ENCODE measurements at places on chromosomes 2 and 18.

DNA sequence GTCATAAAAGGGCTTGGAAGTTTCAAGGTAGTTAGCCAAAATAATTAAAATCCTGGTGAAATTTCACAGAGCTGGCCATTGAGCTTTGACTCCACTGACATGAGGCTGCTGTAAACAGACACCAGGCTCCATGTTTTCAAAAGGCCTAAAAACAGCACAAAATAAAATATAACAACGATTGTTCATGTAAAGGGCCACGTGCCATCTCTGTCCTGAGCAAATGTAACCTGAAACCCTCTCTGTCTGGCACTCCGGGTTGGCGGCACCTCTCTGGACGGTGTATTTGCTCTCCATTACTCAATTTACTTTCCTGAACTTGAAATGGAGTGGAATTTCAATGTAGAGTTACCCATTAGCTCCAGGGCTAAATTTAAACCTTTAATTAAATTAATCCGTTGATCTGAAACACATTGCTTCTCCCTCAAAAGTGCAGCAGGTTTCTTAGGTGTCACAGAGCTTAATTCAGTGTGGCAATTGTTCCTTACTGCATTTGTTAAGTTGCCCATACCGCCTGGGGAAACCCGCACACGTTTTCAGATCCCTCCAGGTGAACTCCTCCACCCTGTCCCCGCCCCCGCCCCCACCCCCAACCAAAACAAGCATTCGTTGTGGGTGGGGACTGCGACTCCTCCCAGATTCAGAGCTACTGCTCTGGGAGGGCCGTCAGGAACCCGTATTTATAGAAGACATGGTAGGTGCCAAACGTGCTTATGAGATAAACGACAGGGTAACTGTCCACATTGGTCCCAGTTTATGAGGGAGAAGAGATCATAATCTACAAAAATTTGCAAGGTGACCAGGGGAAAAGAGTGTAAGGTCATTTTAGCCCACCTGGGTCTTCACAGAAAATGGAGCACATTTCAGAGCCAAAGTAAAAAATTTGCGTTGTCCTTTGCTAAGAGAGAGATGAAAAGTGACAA lies 1.2 kb upstream of the CABLES1 start:
- peak; percentile 45 for DNase-seq

DNA sequence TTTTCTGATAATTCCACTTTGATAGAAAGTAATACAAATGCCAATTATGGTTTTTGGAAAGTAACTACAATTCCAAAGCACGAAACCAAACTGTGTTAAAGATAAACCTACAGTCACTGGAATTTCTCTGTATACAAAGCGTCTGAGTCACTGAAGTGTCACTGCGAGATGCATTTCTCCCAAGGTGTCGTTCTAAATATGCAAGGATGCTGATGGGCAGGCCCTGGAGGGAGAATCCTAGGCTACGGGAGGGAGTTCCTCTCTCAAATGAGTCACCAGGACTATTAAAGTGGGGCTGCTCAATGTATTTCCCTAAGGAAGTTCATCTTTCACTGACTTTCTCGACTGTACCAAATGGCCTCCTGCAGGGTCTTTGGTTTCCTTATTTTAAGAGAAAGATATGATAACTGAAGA lies 163.8 kb upstream of the STK17B start:
- DNase-seq, result no peak

DNA sequence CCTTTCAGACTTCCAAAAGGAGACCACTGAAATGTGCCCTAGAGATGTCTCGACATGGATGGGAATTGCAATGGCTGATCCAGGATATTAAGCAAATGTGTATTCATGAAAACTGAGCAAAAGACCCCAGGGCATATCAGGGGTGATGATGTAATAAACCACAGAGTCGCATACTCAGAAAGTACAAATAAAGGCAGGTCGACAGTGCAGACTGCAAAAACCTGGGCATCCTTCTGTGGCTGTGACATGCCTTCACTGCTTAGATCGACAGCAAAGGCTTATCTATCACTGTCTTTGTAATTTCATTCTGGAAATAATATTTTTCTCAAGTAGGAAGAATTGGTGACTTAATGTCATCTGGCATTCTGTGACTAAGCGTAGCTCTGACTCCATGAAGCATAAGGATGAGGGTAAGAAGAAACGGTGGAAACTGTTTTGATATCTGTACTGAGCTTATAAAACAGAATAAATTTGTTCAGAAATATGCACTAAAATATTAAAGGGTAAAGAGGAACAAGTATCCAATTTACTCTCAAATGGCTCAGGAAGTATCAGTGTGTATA lies 115.6 kb upstream of the NRP2 start:
- no peak for DNase-seq

DNA sequence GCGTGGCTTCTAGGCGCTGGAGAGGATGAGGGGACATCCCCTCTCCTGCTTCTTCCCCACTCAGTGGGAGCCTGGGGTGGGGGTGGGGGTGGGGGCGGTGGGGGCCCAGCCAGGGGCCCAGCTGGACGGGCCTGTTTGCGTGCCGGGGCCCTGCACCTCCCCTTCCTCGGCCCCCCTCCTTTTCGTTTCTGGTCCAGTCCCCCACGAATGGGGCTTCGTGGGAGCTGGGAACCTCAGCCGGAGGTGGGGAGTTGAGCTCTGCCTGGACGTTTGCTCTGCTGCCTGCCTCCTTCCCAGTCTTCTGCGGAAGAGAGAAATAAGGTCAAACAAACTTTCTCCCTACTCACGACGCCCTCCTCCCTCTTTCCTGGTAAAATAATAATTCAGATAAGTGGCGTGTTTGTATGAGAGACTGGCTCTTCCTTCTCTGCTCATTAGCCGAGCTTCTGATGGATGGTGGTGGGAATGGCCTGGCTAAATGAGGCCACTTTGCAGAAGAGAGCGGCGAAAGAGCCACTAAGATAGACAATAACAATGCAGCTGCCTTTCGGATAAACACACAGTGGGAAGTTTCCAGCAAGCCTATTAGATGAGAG lies 782 bp downstream of the MTA3 start:
- no peak for DNase-seq

DNA sequence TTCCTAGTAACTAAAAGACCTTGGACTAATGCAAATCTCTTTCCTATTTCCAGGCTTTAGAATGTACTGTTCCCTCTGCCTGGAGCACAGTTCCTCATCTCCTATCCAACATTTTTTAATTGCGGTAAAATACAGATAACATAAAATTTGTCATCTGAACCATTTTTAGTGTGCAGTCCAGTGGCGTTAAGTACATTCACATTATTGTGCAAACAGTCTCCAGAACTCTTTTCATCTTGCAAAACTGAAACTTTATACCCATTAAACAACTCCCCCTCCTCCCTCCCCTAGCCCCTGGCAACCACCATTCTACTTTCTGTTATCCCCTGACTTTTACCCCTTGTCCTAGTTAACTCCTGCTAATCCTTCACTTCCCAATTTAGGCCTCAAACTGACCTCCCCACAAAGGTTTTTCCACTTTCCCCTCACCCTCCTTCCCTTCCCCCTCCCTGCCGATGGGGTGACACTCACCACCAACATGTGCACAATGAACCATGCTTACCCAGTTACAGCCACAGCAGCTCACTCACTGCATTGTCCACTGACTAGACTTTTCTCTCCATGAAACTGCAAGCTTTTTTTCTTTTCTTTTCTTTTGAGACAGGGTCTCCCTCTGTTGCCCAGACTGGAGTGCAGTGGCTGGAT lies 54.8 kb downstream of the KIAA2012 start:
- no peak for DNase-seq

DNA sequence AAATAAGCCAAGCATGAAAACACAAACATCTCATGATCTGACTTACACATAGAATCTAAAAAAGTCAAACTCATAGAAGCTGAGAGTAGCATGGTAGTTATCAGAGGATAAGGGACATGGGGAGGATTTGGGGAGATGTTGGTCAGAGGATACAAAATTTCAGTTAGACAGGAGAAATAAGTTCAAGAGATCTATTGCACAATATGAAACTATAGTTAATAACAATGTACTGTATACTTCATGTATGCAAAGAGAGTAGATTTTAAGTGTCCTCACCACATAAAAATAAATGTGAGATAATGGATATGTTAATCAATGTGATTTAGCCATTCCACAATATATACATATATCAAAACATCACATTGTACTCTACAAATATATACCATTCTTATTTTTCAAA lies 10.0 kb upstream of the ASNSD1 start:
- no peak for DNase-seq

DNA sequence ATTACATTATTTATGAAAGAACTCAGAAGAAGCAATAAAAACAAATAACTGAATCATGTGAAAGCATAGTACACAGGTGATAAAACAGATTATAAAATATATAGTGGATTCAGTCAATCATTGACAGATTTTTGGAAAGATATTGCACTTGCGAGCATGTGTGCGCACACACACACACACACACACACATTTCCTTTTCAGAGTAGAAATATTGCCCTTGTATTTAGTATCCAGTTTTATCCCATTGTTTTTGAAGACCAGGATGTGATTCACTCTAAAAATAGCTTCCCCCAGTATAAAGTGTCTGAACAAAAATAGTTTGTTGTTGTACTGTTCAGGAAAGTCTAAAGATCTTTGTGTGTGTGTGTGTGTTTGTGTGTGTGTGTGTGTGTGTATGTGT lies 145.5 kb downstream of the CALCRL start:
- DNase-seq, result no peak

DNA sequence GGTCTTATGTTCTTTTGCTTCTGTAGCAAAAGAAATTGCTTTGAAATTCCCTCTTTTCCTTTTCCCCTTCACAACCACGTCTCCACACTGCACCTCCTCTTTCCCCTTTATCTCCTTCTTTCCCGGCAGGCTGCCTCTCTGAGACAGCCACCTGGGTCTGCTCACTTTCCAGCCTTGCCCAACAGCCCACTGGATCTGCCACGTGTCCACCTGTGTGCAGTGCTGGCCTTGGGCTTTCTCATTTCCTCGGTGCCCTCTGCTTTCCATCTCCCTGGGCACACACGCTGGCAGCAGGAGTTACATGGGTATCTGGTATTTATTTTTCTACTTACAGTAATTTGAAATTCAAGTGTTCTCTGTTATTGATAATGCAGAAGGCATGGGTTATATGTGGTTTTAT lies 213.4 kb upstream of the LYPD1 start:
- no peak for DNase-seq

- DNase-seq, result no peak
These were observed 122.4 kb upstream of the BCL2L11 start for GRCh38 chr2:110998311-110998710.

DNA sequence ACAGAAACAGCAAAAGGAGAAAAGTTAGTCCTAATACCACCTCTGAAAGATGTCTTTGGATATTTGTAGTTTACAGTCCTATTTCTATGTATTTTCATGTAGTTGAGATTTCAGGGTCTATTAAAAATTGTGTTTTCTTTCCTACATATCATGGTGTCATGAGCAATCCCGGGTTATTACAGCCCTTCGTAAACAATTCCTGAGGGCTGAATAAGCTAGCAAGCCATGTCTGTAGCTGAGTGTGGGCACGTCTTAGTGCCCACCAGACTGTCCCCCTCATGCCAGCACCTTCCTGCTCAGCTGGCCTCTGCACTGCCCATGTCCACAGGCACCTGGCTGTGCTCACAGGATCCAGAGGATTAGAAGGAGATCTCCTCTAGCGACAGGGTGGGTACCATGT lies 60.6 kb downstream of the CTIF start:
- DNase-seq, result no peak

DNA sequence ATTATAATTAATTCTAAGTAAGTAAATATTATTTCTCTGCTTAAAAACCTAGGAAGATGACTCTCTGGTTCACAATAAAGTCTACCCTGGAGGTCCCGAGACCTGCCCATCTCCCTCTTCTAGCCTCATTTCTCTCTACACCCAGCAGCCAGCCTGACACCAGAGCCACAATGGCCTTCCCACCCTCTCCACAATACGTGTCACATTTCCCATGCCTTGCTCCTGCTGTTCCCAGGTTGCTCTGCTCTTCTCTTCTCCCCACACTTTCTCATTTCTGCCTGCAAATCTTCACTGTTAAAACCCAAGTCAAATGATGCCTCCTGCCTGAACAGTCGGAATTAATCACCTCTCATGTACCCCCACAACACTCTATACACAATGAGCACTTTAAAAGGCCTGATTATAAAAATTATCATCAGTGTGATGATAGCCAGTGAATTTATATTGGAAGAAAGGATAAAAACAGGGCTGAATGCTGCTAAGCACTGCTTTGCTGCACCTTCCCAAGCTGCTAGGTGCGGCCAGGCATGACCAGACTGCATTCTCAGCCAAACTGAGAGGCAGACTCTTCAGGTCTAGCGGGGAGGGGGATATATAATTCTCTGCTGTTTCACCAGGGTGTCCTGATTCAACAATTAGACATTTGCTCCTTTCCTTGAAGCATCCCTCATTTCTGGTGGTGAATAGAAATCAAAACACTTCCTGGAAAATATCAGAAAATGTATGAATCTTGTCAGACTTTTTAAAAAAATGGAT lies 160.6 kb downstream of the DTNA start:
- DNase-seq, result no peak

DNA sequence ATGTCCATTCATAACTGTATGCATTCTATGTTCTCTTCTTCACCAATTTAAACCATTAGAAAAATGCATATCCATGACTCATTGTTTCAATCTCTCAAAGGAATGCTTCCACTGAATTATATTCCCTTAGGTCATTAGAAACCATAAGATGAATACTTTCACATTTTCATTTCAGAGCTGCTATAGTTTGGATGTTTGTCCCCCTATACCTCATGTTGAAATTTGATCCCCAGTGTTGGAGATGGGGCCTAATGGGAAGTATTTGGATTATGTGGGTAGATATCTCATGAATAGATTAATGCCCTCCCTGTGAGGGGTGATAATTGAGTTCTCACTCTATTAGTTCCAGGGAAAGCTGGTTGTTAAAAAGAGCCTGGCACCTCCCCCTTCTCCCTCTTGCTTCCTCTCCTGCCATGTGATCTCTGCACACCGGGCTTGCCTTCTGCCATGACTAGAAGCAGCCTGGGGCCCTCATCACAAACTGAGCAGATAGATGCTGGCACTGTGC lies 35.7 kb downstream of the THUMPD2 start:
- no peak for DNase-seq

DNA sequence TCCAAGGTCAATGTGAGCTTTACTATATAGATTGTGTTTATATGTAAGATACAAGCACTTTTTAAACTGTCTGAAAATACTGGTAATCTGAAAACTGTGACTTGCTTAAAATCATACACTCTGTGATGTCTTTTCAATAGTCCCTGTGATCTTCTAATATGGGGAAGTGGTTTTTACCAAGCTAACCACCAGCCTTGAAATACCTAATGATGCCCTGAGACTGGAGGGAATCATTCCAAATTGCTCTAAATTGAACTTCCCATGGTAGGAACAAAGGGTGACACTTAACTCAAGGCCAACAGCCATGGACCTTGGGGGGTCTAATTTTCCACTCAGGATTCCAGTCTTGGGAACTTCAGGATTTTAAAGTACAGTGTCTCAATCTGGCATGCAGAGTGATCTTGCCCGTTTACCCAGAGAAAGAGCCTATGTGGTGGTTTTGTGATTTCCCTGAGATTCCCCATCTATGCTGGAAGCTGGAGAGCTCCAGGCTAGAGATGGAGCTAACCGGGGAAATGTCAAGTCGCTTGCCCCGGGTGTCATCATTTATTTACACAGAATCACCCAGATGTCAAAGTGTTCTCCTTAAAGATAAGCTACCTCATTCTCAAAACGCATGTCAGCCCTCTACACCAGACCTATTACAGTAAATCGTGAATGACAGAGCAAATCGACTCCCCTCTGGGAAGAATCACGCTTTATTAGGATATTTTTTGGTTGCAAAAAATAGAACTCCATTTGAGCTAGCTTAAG lies 198.5 kb downstream of the SP3 start:
- DNase-seq, result no peak

Measured in DMS 273 treated with DMSO at 0.1 percent for 48 hours (cell line).